T-helper 1 cell treated with Interleukin-12 subunit alpha and Interleukin-12 subunit beta and Interleukin-4 antibody, amounts not matched to agents 30 ng/mL and 1 ng/mL, for 36 hours (primary cell): ENCODE measurements at places on chromosomes 5 and 9. TPM values are rescaled to one million over a fixed set of nuclear protein-coding genes. Genes with fewer than 3 reads are reported as not detected.

The MAMDC4 gene
- 21.5 and 26.0 TPM in 2 replicates for total RNA-seq

The RAD23B gene
- total RNA-seq: 94.2 and 103 TPM in 2 replicates

The ZNF454 gene
- not detected in 2 replicates for total RNA-seq

The TAF1L gene
- 0.02 TPM in 1 of 2 replicates, not detected in the other for total RNA-seq
